Dermis lymphatic vessel endothelial cell (primary cell): ENCODE measurements at places on chromosomes 6 and 20. TPM values are rescaled to one million over a fixed set of nuclear protein-coding genes. Genes with fewer than 3 reads are reported as not detected.

NFATC2 gene
- total RNA-seq: 3.3 and 9.0 TPM in 2 replicates

BACH2 gene
- total RNA-seq: 2.9 and 3.2 TPM in 2 replicates

OPRM1 gene
- total RNA-seq: not detected in 2 replicates

IL20RA gene
- total RNA-seq: 0.22 and 0.26 TPM in 2 replicates

ADAT2 gene
- 2.3 and 4.0 TPM in 2 replicates for total RNA-seq

RCAN2 gene
- total RNA-seq: under 0.01 and 0.26 TPM in 2 replicates

EPPIN gene
- not detected in 2 replicates for total RNA-seq

SLC4A11 gene
- total RNA-seq: 7.8 and 8.9 TPM in 2 replicates

ADAM33 gene
- total RNA-seq: 0.09 and 0.11 TPM in 2 replicates

TENT5A gene
- 2.0 and 7.3 TPM in 2 replicates for total RNA-seq

SNAP25 gene
- total RNA-seq: not detected in 2 replicates

MYLK4 gene
- total RNA-seq: 0.60 and 0.87 TPM in 2 replicates

ABCF1 gene
- total RNA-seq: 34.6 and 40.5 TPM in 2 replicates

ZSWIM3 gene
- total RNA-seq: 7.4 and 9.4 TPM in 2 replicates

ADGRB3 gene
- total RNA-seq: not detected in 2 replicates

KCNK16 gene
- not detected in 2 replicates for total RNA-seq

TRIM31 gene
- not detected in 2 replicates for total RNA-seq

CALHM6 gene
- 3.7 and 4.2 TPM in 2 replicates for total RNA-seq

HAO1 gene
- not detected in 2 replicates for total RNA-seq

EFCAB8 gene
- under 0.01 and 0.09 TPM in 2 replicates for total RNA-seq

THEMIS gene
- total RNA-seq: not detected in 2 replicates

TXNDC5 gene
- total RNA-seq: 1,100 and 1,703 TPM in 2 replicates

EDN1 gene
- 34.1 and 88.5 TPM in 2 replicates for total RNA-seq

ABHD16B gene
- not detected in 2 replicates for total RNA-seq

SULF2 gene
- total RNA-seq: 71.8 and 127 TPM in 2 replicates

PRICKLE4 gene
- total RNA-seq: 6.3 and 6.9 TPM in 2 replicates

ARMC2 gene
- 0.33 and 1.7 TPM in 2 replicates for total RNA-seq

NMBR gene
- not detected in 2 replicates for total RNA-seq

HLA-DQA2 gene
- not detected in 2 replicates for total RNA-seq

PRR18 gene
- total RNA-seq: not detected in 2 replicates

TREM1 gene
- total RNA-seq: not detected in 2 replicates

C6orf136 gene
- 2.2 and 3.6 TPM in 2 replicates for total RNA-seq

MUC22 gene
- total RNA-seq: not detected in 2 replicates
